ENCODE measurements at places on chromosomes 1 and 21. TPM values are rescaled to one million over a fixed set of nuclear protein-coding genes. Genes with fewer than 3 reads are reported as not detected.
A peak's percentile ranks its signal among the peaks of the same experiment; 100 is the strongest.

DNA sequence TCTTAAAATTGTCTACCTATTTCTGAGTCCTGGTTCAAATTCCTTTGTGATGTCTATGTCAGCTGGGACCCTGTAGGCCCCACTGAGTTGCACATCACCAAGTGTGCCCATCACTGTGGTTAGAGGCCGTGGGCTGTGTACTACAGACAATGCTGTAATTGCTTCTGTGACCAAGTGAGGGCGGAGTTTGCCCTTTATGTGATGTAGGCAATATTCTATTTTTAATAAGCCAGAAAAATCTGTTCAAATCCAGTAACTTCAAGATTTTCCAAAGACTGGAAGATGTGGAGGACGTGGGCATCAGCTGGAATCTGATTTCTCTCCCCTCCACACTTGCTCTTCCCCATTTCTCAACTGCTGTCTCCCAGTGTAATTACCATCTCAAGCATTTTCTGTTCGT is 215.4 kb downstream of the PBX1 start:
- DNase-seq: no peak

GRCh38 chr1:217149791-217150190 is 426.6 kb upstream of the ESRRG start:
- no peak for DNase-seq

- DNase-seq: peak; percentile 32
These were observed 68.0 kb downstream of the PDE9A start for GRCh38 chr21:42721341-42721824.

GRCh38 chr1:10948463-10948775 is 64.0 kb upstream of the TARDBP start:
- DNase-seq: no peak

DNA sequence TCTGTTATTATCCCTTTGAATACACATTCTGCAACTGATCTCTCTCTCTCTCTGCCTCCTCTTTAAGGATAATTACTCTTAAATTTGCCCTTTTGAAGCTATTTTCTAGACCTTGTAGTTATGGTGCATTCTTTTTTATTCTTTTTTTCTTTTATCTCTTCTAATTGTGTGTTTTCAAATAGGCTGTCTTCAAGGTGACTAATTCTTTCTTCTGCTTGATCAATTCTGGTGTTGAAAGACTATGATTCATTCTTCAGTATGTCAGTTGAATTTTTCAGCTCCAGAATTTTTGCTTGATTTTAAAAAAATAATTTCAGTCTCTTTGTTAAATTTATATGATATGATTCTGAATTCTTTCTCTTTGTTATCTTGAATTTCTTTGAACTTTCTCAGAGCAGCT is 95.6 kb upstream of the GPR52 start:
- DNase-seq: no peak

DNA sequence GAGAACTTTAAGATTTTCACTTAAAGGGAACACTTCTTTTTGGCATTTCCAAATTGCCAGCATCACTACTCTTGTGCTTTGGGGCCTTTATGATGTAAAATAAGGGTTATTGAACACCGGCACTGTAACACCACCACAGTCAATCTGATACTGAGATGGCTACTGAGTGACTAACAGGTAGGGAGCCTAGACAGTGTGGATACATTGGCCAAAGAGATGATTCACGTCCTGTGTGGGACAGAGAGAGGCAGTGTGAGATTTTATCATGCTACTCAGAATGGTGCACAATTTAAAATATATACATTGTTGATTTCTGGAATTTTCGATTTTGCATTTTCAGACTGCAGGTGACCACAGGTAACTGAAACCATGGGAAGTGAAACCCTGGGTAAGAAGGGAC is 261.6 kb downstream of the SPATA17 start:
- no peak for DNase-seq

DNA sequence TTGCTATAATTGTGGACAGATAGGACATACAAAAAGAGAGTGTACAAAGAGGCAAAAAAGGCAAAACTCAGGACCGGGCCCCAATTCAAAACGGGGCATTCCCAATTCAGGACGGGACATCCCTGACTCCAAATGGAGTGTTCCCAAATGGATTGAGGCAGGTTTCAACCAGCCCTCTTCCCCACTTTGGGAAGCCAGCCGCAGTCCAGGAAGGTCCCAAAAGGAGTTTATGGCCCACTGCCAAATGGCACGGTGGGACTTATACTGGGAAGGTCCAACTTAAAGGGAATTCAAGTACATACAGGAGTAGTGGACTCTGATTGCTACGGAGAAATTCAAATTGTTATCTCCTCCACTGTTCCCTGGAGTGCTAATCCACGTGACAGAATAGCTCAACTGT is 3.5 kb upstream of the ZNF669 start:
- no peak for DNase-seq

DNA sequence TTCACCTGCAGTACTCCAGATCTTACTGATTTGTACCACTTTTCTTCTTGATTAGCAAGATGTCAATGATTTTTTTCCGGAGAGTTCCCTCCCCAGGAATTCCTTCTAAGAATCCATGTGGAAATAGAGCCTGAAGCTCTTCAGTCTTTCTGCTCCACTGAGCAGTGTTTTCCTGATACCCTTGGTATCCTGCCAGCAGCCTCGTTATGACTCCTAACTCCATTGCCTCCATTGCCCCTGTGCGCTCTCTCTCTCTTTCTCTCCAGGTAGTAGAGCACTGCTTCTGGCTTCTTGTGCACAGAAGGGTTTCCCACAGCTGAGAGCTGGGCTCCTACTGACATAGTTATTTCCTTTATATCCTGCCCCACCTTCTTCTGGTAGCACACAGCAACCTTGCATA is 12.2 kb downstream of the UBE2U start:
- no peak for DNase-seq

GRCh38 chr1:78471890-78472620 is 18.7 kb upstream of the PTGFR start:
- DNase-seq: no peak

GRCh38 chr1:224789311-224789710 is 140.2 kb upstream of the DNAH14 start:
- DNase-seq: no peak

DNA sequence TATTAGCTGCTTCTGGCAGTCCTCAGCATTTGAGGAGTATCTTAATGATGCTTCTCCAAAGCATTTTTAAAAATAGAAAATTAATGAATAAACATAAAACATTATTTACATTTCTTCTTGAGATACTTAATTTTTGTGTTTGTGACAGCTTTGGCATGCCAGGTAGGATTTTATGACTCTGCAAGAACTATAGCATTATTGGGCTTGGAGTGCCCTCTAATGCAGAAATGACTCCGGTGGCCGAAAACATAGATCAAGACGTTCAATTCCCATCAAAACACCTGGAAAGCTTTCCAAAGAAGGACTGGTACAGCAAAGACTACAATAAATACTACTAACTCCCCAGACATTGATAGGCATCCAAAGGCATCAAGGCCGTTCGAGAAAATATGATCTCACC is 366.4 kb upstream of the CXADR start:
- no peak for DNase-seq

The TMEM269 gene
- total RNA-seq: 0.06 TPM

The KIF26B gene
- total RNA-seq: 0.32 TPM

The PDZK1 gene
- total RNA-seq: 111 TPM

The CD1B gene
- total RNA-seq: not detected

The TRAF5 gene
- total RNA-seq: 18.5 TPM
